ENCODE measurements at places on chromosomes 4 and X.

DNA sequence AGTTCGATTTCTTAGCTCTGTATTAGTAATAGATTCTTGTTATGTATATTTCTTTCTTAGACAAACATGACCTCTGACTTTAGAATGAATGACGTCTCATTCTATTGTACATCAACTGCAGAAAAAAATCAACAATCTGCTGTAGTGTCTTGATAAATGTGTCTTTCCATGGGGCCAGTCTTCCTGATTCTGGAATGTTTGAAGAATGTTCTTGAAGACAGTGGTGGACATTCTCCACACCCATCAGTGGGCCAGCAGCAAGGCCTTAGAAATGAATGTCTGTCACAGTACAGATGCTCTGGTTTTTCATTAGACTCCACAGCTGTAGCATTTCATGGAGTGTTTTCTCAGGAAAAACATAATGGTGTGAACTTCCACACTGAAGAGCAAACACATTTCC, 63.2 kb upstream of the FAM47B start:
- no peak for DNase-seq

- DNase-seq = no peak
Measured at GRCh38 chrX:110675886-110676285, 119.7 kb downstream of the CHRDL1 start.

GRCh38 chr4:172515266-172515879, 653.2 kb upstream of the GALNT7 start:
- no peak for DNase-seq

DNA sequence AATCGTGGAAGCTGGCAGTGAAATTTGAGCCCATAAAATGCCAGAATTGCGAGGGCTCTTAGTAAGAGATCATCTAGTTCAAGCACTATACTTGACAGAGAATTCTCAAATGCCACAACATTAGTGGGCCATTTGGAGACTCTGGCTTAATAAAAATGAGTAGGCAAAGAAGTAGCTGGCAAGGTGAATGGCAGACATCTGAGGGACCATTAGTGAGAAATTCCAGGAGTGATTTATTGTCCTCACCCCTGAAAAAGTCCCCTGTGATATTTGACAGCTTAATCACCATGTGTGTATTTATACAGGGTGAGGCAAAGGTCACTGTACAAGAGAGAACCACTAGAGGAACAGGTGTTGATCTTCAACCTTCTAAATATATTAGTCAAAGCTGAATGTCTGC, 207.5 kb downstream of the CHRDL1 start:
- DNase-seq = no peak

DNA sequence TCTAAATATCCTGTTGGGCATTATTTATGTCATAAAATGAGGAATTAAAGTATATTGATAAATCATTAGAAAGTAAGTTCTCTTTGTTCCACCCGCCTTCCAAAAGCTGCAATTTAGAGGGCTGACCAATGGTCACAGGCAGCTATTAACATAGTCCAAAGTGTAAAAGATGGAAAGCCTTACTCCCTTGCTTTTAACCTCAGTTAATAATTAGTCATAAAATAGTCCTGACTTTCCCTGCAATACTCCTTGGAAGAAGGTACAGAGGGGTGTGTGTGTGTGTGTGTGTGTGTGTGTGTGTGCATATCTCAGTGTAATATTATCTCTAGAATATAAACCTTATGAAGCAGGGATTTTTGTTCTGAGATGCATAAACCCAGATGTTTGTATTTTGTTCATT, 275.4 kb downstream of the FAT4 start:
- no peak for DNase-seq

GRCh38 chr4:140255927-140256326, 101.9 kb upstream of the MAML3 start:
- DNase-seq = no peak

- DNase-seq = no peak
Measured at GRCh38 chr4:78650106-78651024, 98.8 kb downstream of the ANXA3 start.

GRCh38 chr4:32135642-32136041, 1415.5 kb downstream of the PCDH7 start:
- DNase-seq = no peak

GRCh38 chrX:135421932-135422809, at the start of gene SMIM10L2A:
Gene SMIM10L2A (plus strand): TSS chrX:135421944. CDS start chrX:135422132, 188 bp downstream.
- DNase-seq = no peak

DNA sequence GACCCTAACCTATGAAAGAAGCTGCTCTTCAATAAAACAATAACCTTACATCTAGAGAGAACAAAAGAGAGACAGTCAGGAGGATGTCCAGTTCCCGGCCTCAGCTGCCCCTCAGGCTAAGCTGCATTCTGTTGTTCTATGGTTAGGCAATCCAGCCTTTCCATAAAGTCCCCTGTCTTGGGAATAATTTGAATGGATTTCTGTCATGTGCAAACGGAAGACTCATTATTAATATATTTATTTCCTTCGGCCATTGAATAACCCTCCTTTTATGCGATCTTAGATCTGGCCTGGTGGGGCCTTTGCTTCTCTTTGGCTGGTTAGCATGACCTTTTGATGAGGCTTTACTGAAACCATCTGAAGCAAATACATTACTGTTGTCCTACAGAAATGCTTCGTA, 80.1 kb downstream of the ANKRD50 start:
- DNase-seq = no peak

DNA sequence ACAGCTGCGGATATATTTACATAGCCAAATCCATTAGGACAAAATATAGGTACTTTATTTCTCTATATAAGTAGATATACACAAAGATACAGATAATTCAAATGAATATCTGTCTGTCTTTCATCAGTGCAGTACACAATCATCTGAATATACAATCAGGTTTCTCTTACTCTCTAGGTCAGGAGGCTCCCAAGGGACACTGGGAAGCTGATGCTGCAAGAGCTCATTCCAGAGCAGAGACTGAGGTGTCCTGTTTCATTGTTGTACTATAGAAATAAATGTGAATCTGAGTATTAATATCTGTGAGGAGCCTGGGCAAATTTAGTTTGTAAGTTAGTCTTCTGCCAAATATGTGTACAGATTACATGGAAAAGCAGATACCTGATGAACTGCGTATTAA, 4.2 kb downstream of the TLL1 start:
- no peak for DNase-seq

- DNase-seq = no peak
Measured at GRCh38 chr4:113503691-113504090, 257.8 kb downstream of the CAMK2D start.

GRCh38 chr4:47839259-47839658, 1.4 kb upstream of the CORIN start:
- DNase-seq = no peak

DNA sequence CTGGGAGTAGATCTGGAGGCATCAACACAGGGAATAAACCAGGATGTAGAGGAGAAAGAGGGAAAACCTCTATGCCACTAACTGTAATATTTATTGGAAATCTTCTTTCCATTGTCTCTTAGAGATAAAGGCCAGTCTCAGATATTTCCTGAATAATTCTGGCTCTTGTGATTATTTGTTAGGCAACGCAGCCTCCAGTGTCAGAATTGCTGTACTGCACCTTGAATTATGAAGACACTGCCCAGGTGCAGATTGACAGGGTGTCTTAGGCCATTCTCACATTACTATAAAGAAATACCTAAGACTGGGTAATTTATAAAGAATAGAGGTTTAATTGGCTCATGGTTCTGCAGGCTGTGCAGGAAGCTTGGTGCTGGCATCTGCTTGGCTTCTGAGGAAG, 100.7 kb upstream of the ZDHHC15 start:
- DNase-seq = no peak

- no peak for DNase-seq
Measured at GRCh38 chrX:39159921-39160507, 358.8 kb downstream of the MID1IP1 start.

DNA sequence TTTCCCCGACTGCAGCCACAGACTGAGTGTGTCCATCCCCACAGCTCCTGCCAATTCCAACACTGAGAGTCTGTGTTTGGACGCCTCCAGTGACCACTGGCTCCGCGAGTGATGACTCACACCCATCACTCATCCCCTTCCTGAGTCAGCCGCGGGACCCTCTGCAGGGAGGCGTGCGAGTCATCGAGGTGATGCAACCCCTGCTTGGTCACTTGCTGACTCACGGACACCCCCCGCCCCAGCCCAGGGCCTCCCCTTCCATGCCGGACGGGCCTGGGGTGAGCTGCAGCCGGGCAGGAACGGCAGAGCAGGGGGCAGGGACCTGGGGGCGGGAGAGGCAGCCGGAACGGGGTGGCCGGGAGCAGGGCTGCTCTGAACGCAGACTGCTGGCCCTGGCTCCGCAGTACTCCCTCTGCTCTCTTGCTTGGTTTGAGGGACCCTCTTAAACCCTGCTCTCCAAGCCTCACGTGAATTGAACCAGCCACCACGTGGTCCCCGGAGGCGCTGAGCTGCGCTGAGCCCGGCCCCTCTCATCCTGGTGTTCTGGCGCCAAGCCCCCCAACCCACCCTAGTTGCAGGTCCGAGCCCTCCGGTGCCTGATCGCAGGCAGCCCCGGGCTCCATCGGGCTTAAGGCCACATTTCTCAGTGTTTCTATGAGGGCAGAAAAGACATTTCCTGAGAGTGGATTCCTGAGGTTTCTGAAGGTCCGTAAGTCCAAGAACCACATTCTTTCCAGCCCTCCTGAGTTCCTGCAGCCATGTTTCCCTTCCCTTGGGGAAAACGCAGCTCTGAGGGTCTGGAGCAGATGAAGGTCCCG, 32.4 kb downstream of the FGFRL1 start:
- no peak for DNase-seq

GRCh38 chr4:7762376-7763030, 177.2 kb downstream of the AFAP1 start:
- DNase-seq = no peak

GRCh38 chr4:185143601-185143969, 519 bp downstream of the SLC25A4 start:
- DNase-seq = no peak

DNA sequence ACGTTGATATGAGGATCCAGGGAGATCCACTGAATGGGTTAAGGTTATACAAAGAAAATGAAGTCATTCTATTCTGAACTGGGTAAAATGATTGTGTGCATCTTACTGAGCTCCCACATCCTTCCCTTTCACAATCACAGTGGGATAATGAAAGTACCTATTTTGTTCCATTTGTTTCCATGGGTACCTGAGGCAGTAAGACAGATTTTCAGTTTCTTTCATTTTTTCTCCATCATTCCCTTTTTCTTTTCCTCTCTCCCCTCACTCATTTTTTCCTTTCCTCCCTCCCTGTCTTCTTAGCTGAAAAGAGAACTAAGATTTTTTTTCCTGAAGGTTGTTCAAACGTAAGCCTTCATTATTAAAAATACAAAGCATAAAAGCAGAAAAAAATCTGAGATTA, 4.6 kb downstream of the GRIA2 start:
- no peak for DNase-seq

DNA sequence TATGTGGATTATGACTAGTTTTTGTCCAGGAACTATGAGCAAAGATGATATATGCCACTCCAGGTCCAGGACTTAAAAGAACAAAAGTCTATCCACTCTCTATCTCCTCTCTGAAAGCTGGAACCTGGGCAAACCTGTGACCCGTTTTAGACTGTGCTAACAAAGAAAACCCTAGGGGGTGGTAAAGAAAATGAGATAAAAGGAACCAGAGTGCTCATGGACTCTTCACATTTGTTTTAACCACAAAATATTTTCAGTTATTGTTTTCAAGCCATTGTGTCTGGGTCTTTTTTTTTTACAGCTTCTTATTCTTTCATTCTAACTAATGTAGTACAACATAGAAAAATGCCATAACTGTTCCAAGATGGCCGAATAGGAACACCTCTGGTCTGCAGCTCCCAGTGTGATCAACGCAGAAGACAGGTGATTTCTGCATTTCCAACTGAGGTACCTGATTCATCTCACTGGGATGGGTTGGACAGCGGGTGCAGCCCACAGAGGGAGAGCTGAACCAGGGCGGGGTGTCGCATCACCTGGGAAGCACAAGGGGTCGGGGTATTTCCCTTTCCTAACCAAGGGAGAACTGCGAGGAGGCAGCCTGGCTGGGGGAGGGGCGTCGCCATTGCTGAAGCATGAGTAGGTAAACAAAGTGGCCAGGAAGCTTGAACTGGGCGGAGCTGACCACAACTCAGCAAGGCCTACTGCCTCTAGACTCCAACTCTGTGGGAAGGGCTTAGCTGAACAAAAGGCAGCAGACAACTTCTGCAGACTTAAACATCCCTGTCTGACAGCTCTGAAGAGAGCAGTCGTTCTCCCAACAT, 45.1 kb downstream of the CHM start:
- no peak for DNase-seq

DNA sequence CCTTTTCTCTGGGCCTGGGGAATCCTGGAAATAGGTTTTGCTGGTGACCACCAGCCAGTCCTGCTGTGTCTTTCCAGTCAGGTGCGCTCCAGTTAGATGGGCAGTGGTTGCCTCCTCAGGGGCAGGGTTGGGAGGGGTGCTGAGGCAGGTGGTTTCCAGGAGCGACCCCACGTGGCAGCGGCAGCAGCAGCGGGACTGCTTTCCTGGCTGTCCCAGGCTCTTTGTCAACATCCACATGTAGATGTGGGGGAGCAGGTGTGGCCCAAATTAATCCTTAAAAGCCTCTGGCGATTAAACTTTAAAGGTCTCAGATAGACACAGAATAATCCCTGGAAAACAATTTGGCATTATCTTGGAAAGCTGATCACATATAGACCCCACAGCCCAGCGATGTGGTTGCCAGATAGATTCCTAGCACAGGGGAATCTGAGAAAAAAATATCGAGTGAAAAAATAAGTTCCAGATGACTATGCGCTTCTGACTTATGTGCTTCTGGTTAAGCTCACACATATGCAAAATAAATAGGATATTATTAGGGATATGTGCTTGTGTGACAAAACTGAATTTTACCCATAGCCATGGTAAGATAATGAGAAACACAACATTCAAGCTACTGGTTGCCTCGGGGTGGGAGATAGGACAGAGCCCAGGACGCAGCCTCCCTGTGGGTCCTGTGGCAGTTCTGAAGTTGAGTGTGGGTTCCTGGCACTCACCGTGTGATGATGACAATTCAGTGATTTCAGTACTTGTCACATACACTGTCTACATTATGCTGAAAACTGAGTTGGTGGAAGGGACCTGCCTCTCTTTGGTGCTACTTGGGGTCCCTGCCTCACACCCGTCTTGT, 336.4 kb downstream of the ARHGAP10 start:
- no peak for DNase-seq

DNA sequence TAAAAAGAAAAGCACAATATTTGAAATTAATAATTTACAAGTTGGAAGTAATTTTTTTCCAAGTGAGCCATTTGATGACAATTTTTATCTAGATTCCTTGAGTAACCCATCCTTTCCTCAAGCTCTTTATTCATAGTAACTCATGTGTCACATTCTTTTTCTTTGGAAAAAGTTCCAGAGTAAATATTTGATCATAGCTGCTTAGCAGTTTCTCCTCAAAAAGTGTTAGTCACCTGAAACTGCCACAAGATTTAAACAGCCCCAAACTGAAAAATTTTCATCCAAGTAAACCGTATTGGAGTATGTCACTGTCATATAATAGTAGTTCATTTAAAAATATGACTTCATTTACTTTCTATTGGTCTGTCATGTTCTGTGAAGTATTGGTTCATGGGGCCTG, 94.6 kb upstream of the CASK start:
- no peak for DNase-seq

DNA sequence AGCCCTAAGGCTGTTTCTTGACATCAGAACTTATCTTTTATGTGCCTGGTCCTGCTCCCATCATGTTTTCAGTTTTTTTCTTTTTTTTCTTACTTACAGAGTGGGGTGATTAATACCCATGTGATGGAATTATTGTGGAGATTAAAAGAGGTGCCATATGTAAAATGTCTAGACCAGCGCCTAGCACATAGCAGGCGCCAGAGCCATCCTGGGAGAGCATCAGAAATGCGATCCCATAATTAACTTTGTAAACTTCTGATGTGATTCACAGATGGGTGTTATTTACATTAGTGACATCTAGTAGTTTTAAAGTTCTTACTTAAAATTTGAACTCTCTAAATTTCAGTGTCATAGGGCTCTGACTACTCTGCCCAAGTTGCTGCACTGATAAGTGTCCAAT, 66.2 kb upstream of the PGRMC2 start:
- no peak for DNase-seq

Data from activated CD8-positive, alpha-beta memory T cell treated with anti-CD3 and anti-CD28 coated beads for 1 hour (primary cell).